ENCODE measurements at places on chromosomes 2 and 18.

DNA sequence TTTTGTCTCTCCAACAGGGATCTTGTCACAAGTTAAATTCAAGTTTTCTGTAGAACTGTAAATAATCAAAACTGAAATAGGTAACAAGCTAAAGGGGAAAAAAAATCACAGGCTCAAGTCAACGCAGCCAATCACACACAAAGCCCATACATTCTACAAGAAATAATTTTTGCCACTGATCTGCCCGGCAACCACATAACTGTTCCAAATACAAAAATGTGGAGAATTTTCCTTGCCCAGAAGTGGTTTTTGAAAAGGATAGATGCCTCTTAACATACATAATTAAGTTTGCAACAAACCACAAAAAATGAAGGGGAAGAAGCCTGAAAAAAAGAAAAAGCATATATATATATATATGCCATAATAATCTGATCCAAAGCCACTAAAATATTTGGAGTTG, 60.3 kb downstream of the FARSB start:
- no peak for DNase-seq

DNA sequence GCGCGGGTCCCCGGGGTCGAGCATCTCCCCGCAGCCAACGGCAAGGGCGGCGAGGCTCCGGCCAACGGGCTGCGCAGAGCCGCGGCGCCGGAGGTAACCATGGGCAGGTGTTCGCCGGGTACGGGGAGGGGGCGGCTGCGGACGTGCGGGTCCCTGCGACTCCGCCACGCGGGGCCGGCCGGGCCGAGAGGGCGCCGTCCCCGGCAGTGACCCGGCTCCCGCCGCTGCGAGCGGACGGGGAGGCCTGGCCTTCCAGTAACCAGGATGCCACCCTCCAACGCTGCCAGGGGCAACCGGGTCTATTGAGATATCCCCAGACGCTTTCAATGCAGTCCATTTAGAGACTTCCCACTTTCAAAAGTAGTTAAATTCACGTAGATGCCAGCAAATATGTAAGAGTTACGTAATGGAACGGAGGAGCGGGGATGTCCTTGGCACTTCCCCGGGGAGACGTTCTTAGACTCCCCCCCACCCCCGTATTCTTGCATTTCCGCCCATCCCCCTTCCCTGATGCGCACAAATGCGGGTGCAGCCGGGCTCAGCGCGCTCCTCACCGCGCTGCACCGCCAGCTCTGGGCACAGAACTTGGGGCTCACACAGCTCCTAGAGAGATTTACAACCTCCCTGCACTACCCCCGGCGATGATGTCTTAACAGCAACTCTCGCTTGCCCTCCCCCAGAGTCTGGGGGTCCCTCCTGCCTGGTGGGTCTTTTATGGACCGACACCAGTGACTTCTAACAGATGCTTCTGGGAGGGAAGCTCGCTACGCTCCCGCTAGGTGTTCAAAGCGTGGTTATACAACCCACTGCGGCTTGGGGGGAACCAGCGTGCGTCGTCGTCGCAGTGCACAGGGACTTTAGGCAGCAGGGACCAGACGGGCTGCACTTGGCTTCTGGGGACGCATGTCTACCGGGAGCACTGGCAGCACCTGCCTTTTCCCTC, 657 bp downstream of the SGPP2 start:
- no peak for DNase-seq

- no peak for DNase-seq
Measured at GRCh38 chr2:162113776-162114168, 38.3 kb downstream of the GCG start.

GRCh38 chr2:218400167-218400929, 680 bp downstream of the CTDSP1 start:
- peak; percentile 51 for DNase-seq

DNA sequence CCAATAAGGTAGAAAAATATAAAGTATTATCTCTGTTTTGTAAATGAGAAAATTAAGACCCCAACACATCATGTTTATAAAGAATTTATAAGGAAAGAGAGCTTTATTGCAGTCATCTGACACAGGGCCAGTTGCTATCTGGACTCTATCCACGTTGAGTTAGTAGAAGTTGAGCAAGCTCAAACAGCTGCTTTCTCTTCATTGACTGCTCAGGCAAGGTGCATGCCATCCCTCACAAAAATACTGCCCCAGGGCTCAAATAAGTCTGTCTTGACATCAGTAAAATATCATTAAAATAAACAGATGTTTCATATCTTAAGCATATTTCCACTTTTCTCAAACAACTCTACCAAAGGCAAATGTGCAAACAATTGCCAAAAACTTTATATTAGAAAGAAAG, 14.8 kb downstream of the COL5A2 start:
- DNase-seq, result no peak

GRCh38 chr2:165376571-165376975, 92.9 kb upstream of the CSRNP3 start:
- no peak for DNase-seq

- DNase-seq, result no peak
Measured at GRCh38 chr2:209663139-209663538, 108.5 kb upstream of the UNC80 start.

- no peak for DNase-seq
Measured at GRCh38 chr2:221478485-221478863, 93.6 kb downstream of the EPHA4 start.

- DNase-seq, result no peak
Measured at GRCh38 chr2:112153179-112153490, 14.9 kb downstream of the FBLN7 start.

- DNase-seq, result no peak
Measured at GRCh38 chr18:36212301-36213171, 25.2 kb downstream of the MOCOS start.

GRCh38 chr2:6986301-6986911, 69.2 kb downstream of the RNF144A start:
- no peak for DNase-seq

GRCh38 chr2:96259497-96259921, 6.3 kb downstream of the TMEM127 start:
- no peak for DNase-seq

DNA sequence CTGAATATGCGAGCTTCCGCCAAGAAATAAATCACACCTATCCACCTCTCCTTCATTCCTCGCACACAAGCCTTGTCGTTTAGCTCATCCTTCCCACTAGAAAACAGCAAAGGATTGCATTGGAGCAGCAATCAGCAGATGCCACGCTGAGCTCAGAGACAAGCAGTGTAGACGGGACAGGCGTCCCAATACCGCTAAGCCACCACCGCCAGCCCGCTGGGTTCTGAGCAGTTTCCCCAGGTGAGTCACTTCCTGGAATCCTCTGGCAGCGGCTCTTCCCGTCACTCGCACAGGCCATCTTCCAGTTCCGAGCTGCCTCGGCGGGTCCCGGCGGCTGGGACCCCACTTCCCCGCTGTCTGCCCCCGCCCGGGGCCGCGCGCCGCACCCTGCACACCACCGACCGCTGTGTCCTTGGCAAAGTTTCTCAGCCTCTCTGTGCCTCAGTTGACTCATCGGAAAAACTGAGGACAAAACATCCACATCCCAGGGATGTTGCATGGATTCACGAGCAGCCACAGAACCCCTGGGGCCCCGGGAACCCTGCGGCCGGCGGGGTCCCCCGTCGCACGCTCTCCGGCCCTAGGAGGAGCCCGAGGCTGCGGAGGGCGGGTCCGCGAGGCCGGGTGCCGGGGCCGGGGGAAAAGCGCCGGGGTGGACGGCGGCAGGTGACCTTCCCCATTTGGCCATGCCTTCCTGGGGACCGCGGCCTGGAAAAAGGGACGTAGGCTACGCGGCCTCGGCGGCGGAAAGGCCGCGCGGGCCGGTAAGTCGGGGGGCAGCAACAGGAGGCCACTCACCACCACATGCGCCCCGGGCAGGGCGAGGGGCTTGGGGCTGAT, 573 bp downstream of the KDSR start:
- peak; percentile 46 for DNase-seq

DNA sequence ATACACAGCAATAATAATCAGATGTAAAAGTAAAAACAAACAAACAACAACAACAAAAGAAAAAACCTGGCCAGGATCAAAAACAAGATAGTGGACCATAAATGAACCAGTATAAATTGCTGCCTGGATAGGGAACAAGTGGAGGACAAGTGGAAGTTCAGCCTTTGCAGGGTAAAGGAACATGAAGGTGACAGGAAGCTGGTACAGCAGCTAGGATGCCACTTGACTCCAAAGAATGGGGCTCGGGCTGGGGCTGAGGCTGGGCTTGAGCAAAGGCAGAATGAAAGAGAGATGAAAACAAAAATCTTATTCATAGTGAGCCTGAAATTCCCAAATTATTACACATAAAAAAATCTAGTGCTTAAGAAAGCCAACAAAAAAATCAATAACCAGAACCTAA, 146.5 kb downstream of the CDH2 start:
- DNase-seq, result no peak

DNA sequence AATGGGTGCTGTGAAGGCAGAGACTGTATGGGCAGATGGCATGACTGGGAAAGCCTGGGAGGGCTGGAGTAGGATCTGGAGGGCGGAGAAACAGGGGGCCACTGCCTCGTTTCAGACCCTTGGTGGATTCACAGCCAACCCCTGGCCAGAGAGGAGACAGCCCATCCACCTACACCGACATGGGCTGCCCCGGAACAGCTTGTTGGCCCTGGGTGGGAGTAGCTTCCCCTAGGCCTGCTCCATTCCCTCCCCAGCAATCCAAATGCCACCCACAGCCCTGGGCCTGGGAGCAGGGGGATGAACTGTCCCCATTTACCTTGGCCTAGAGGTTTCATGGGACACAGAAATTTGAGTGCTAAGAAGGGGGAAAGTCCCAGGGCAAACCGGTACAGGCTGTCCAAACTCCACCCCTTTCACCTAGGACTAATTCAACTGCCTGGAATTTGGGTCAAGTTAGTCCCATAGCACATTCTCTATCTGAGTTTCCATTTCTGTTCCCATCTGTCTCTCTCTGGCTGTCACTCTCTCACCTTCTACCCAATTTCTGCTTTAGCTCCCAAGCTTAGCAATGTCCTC, 37.0 kb downstream of the LBH start:
- DNase-seq, result no peak

DNA sequence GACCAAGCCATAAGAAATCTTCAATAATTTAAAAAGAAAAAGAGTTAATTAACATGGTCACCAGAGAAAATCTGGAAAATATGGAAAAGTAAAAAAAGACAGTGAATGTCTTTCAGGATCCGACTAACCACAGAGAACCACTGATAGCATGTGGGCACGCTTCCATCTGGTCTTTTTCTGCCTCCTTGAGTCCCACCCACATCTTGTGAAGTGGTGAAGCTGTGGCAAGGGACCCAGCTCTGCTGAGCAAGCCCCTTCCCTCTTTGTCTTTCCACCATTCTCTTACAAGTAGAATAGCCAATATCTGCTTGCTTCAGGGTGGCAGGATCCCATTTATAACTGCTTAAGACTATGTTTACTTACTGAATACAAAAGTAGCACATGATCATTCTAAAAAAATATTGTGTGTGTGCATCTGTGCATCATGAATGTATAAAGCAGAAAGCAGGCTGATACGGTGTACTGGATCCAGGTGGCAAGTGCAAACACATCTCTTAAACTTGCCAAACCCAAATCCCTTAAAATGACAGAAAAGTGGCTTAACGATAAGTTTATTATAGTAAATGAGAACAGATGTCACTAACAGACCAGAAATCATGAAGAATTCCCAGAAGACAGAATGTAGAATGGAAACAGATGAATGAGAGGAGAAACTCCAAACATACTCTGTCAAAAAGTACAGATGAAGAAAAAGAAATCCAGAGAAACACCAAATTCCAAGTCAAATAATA, 52.3 kb downstream of the FOXI3 start:
- no peak for DNase-seq

DNA sequence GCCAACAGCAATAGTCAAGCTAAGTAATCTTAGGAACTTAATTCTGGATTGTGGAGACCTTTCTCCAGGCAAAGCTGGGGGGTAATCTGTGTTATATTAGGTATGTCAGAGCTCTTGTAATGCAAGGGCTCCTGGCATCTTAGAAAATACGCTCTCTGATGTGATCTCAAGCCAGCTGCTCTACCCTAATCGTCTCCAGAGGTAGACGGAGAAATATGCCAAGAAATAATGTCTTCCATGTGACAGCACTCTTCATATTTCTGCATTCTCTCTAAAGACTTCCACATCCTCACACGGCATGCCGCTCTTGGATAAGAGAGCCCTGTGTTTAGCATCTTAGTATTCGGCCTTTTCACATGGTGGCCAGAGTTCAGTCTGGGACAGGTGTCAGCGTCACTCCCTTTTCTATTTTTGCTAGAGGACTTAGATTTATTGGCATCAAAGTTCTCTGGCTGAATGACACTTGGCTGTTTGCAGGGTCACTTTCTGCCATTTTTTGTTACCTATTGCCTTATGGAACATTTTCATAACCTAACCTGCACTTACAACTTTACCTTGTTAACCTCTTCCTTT, 25.2 kb downstream of the CAPN13 start:
- DNase-seq, result no peak

- no peak for DNase-seq
Measured at GRCh38 chr2:12498704-12499103, 218.0 kb upstream of the TRIB2 start.

- no peak for DNase-seq
Measured at GRCh38 chr2:227592694-227593387, 5.9 kb upstream of the SCYGR2 start.

- no peak for DNase-seq
Measured at GRCh38 chr2:39734445-39734844, 44.6 kb downstream of the THUMPD2 start.

GRCh38 chr18:64981915-64982314, 768.9 kb upstream of the CDH7 start:
- no peak for DNase-seq

DNA sequence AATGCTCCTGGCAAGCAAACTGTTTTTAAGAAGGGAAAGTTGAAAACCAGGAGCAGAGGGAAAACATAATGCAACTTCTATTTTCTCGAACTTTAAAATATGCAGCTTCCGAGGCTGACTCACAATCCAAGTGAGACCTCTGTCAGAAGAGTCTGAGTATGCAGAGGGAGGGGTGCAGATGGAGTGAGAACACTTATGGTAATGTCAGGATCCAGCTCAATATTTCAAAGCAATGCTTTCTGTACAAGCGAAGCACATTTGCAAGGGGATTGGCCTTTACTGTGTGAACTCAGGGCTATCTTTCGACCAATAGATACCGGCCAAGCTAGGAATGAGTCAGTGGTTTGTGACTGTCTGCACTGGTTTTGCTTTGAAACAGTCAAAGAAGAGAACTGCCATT, 242.7 kb downstream of the CNTNAP5 start:
- DNase-seq, result no peak

DNA sequence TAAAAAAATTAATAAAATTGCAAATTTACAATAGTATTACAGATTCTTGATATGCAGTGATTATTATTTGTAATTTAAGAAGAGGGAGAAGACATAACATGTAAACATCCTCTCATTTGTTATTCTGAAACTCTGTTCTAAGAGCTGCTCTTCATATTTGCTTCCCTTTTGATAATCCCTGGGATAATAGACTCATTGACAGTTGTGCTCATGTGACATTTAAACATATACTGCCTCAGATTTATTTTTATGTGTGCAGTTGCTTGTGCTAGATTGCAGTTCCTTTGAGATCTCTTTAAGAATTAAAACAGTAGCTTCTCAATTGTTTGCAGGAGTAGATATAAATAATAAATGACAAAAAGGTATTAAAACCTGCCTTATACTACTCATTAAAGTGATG, 605.1 kb upstream of the CNTNAP5 start:
- DNase-seq, result no peak
